Kidney (tissue), 22 donors: ENCODE measurements at places on chromosomes 13 and 19. TPM values are rescaled to one million over a fixed set of nuclear protein-coding genes. Genes with fewer than 3 reads are reported as not detected.

DNA sequence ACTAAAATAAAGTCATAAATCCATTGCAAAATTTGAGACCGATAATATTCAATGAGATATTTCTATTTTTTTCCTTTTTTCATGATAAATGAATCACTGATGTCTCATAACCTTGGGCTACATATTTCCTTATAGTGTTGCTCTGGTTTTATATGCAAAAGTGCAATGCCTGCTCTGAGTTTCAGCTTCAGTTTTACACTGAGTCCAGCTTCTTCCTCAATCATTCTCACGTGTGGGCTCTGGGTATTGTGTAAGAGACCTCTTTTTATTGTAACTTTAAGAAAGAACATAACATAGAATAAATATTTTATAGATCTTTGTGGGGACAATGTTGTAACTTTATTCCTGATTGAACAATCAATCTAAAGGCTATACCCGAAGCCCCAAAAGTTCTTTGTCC, 280.2 kb upstream of the EDNRB start:
- no peak for DNase-seq

ZNF554 gene
- 6.9 TPM for total RNA-seq

DNA sequence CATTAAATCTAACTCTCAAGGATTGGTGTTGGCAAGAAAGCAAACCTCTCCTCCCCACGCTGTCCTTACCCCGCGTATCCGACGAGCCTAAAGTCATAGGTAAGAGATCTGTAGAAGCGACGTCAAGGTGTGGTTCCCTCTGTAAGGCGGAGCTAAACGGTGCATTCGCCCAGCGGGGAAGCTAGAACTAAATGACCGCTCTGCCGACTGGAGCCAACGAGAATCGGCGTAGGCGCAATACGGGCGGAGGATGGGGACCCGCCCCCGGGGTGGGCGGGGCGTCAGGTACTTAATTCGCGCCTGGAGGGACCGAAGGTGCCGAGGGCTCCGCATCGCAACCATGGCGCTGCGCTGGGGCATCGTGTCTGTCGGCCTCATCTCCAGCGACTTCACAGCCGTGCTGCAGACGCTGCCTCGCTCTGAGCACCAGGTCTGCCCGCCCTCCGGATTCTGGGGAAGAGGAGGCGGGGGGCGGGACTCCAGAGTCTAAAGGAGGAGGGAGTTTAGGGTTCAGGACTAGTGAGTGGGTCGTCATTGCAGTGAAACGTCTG, at the start of gene DHDH:
TSS of gene DHDH (plus strand) at position 318 of the 551 bp plus-strand sequence. CDS start at position 341, 23 bp downstream.
- peak; percentile 87 for DNase-seq

- no peak for DNase-seq
Observed at GRCh38 chr19:49687566-49688316, 1.7 kb upstream of the ADM5 start.

DNA sequence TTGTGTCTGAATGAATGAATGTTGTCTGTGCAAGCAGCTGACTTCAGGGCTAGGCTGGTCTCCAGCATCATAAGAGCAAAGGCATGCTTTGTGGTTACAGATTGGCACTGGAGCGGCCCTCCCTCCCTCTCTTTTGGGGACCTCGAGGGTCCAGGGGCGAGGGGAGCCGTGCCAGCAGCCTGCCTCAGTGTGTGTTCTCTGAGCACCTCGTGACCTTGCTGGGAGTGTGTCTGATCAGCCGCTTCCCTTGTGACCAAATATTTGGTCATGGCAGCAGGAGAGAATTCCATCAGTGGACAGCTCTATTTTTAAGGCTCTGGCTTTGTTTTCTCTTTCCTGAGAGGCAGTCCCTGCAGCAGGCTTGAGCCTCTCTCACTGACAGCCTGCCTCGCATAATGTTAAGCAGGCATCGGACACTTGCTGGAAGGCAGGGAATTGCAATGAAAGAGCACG, 329.7 kb downstream of the UQCRFS1 start:
- DNase-seq = no peak

GRCh38 chr19:10352764-10353671, 13.6 kb upstream of the ICAM3 start:
- DNase-seq = peak; percentile 90

PLD3 gene
- 207 TPM for total RNA-seq

DNA sequence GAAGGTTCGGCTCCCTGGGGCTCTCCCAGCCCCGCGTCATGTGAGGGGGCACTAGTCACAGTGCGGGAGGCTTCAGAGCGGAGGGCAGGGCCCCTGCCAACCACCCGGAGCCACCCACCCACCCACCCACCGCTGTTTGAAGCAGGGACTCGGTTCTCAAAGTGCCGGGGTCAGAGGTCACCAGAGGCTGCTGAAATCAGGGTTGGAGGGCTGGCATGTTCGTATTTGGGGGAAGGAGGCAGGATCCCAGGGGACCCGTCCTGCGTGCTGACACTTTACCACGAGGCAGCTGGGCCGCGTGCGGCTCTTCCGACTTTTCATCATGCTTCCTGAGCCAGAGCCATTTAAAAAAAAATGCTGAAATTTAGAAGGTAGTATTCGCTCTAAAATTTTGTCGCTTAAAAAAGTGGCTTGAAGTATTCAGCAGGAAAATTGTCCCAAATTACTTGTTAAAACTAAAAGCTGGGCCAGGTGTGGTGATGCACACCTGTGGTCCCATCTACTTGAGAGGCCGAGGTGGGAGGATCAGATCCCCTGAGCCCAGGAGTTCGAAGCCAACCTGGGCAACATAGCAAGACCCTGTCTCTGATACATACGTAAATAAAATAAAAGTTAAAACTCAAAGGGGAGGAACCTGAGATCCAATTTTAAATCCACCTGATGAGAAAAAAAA, 21.2 kb downstream of the ATP11A start:
- DNase-seq = no peak

DNA sequence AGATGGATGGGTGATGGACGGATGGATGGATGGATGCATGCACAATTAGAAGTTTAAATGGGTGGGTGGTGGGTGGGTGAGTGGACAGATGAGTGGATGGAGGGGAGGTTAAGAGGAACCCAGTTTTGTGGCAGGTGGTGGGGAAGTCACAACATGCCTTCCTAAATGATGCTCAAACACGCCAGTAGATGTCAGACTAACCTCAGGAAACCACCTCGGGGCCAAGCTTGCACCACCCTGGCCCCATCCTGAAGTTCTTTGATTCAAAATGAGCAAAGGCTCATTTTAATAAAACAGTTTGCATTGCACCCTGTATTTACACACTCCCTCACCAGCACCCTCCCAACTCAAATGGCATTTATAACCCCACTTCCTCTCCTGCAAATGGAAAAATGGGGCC, 91.4 kb upstream of the CACNA1A start:
- peak; percentile 66 for DNase-seq

PDX1 gene
- not detected for total RNA-seq

- no peak for DNase-seq
Observed at GRCh38 chr13:30376426-30377311, 45.6 kb upstream of the UBE2L5 start.

DNA sequence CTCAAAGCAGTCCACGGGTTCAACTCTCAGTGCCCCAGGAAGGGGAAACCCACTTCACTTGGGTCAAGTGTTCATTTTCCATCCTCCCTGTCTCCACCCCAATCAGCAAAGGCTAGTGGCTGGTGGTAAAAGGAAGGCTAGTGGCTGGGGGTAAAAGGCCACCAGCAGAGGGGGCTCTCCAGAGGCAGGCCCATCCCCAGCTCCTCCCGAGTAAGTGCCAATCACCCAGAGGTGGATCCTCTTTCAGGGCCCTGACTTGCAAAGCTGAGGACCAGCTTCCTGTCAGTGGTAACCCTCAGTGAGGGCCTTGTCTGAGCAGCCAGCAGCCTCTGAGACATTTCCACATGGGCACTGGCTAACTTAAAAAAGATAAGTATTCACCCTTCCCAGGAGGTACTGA, 22.0 kb upstream of the TPT1 start:
- DNase-seq = no peak

DNA sequence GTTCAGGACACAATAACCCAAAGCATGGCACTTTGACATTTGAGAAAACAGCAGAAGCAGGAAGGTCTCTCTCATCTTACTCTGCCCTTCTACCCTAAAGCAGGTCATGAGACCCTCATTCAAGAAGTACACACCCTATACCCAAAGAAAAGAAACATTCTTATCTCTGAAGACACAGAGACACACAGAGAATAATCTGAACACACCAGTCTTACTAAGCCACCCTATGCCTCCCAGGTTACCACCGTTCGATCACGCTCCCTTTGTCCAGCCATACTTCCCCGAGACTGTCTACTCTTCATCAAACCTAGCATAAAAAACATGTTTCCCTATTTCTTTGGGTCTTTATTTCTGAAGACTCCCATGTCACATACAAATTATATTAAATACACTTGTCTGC, 66.5 kb upstream of the ANKRD10 start:
- no peak for DNase-seq

- peak; percentile 88 for DNase-seq
Observed at GRCh38 chr19:10625003-10625761, at the start of gene SLC44A2. TSS of gene SLC44A2 (plus strand) at chr19:10625553. CDS start at chr19:10625634, 81 bp downstream.

ZNF433 gene
- total RNA-seq = 13.6 TPM

IZUMO2 gene
- not detected for total RNA-seq

- DNase-seq = no peak
Observed at GRCh38 chr19:2653710-2654707, 48.5 kb downstream of the GNG7 start.

GRCh38 chr13:72849571-72849970, 67.6 kb downstream of the PIBF1 start:
- DNase-seq = peak; percentile 1

DNA sequence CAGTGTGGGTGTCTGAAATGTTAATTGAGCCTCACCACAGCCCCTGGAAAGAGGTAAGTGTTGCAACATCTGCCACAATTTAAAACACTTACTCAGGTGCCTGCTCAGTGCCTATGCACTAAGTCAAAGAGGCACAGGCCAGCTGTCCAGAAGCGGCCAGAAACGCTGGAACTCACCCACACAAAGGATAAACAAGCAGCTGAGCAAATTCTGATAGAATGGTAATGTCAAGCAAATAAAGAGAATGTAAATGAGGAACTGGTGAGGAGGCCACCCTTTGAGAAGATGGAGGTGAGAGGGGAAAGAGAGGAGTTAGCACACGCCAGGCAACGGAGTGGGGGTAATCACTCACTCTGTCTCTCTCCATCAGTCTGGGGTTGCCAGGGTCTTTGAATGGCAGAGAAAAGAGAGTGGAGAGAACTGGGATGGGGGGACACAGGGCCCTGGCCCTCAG, 67.7 kb upstream of the SERP2 start:
- no peak for DNase-seq

DNA sequence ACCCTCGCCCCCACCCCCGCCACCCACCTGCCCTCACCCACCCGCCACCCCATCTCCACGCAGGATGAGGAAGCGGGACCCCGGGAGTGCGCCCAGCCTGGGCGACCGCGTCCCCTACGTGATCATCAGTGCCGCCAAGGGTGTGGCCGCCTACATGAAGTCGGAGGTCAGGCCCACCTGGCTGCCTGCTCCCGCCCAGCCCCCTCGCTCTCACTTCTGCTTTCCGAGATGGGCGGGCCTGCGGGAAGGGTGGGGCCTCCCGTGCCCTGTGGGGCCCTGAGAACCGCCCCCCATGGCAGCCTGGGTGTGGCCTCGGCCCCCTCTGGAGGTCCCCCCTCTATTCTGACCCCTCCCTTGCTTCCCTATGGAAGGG, 3.1 kb upstream of the SPIB start:
- DNase-seq = no peak

- DNase-seq = no peak
Observed at GRCh38 chr13:42707048-42707447, 74.3 kb upstream of the FAM216B start.

- no peak for DNase-seq
Observed at GRCh38 chr19:16117594-16118033, 5.9 kb downstream of the RAB8A start.

- DNase-seq = no peak
Observed at GRCh38 chr13:40432018-40432978, 234.1 kb downstream of the FOXO1 start.

DNA sequence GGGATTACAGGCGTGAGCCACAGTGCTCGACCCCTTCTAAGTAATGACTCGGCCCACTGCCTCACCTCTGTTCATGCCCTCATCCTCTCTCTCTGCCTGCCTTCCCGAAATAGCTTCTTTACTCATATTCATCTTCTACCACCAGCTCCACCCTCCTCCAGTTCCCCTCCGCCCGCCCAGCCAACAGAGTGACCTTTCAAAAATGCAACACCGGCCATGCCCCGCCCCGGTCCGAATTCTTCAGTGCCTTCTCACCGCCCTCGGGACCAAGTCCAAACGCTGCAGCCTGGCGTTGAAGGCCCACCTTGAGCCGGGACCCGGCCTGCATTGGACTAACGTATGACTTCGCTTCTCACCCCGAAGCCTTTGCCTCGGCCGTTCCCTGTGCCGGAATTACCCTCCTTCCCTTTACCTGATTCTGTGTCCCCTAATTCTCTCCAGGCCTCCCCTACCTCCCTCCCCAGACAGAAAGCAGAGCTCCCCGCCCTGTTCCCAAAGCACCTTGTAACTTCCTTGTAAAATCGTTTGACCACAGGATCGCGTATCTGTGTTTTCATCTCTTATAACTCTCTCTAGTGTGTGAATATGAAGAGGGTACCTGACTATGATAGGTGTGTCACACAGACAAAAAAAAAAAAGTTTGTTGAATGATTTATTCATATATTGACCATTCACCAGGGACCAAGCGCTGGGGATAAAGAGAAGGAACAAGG, 8.1 kb upstream of the MUC16 start:
- DNase-seq = no peak

CCL25 gene
- not detected for total RNA-seq

DNA sequence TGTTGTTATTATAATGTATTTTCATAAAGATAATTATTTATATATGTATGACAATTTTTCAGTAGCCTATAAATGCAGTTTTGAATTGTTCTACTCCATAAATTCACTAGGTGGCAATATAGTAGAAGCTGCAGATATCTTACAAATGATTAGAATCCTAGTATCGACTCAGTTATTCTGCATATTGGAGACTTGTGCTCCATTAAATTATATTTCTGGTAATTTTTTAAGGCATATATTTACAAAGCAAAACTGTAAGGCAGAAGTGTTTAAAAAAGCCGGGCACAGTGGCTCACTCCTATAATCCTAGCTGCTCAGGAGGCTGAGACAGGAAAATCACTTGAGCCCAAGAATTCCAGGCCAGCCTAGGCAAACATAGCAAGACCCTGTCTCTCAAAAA, 58.7 kb downstream of the DPY19L3 start:
- DNase-seq = no peak

DNA sequence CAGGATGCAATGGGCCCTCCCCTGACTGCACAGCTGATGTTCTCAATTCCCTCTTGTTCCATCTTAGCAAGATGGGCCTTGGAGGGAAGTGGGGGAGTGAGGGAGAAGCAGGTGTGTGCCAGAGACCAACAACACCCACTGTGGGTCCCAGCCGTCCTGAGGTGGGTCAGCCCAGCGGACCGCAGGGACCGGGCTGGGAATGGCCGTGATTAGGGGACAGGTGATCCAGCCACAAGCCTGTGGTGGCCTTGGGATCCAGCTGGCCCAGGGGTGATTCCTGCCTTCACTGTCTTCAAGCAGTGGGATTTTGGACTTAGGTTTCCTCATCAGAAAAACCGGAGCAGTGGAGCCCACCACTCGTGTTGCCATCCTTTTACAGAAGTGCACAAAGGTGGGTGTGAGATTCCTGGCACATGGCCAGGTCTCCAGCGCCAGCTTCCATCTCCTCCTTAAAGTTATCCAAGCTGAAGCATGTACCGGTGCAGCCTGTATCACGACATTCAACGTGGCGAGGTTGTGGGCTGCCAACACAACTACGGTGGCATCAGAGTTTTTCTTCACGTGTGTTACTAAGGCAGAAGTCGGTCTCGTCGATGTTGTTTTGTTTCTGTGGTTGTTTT, 9.0 kb upstream of the ATP11A start:
- DNase-seq = no peak

ATXN8OS gene
- not detected for total RNA-seq
